ENCODE measurements at places on chromosomes 11 and 22.

GRCh38 chr11:4700436-4700820 lies 2.8 kb upstream of the OR51E2 start:
- DNase-seq, result no peak

DNA sequence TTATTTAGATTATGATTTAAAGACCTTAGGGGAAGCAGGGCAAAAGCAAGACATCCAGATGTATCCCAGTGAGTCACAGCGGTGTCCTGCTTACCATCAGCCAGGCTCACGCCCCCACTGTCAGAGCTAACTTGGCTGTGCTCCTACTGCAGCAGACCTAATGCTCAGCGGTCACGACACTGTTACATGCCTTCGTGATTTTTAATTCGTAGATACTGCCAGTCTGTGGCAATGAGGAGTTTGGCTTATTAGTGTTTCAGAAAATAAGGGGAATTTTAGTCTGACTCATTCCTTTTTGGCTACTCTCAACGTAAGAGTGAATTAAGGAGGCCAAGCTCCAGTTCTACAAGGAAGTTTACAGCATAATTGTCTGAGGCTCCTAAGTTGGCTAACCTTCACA lies 22.7 kb downstream of the EFCAB6 start:
- no peak for DNase-seq

DNA sequence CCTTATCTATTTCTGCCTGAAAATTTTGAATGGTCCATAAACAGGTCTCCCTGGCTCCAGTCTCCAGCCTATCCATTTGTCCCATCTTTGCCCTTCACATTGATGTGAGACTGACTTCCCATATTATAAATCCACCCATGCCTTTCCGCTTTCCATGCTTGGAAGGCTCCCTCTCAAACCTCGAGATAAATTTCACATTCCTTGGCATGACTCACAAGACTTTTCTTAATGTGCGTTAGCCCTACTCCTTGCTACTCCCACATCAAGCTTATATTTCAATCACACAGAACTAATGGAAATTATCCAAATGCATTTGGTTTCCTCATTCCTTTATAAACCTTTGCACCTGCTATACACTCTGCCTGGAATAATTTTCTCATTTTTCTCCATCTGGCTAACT lies 163.7 kb upstream of the NTM start:
- DNase-seq, result no peak

DNA sequence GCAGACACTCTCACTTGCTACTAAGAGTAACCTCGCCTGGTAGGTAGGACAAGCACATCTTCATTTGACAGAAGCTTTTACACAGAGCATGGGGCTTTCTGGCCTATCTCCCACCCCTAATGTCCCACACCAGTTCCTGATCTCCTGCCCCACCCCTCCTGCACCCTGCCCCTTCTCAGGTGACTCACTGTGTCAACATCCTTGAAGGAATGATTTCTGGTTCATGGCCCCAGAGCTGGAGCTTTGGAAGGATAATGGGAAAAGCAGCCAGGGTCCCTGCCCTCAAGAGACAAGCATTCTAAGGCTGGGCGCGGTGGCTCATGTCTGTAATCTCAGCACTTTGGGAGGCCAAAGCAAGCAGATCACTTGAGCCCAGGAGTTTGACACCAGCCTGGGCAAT lies 47.2 kb downstream of the LRFN4 start:
- DNase-seq, result no peak

DNA sequence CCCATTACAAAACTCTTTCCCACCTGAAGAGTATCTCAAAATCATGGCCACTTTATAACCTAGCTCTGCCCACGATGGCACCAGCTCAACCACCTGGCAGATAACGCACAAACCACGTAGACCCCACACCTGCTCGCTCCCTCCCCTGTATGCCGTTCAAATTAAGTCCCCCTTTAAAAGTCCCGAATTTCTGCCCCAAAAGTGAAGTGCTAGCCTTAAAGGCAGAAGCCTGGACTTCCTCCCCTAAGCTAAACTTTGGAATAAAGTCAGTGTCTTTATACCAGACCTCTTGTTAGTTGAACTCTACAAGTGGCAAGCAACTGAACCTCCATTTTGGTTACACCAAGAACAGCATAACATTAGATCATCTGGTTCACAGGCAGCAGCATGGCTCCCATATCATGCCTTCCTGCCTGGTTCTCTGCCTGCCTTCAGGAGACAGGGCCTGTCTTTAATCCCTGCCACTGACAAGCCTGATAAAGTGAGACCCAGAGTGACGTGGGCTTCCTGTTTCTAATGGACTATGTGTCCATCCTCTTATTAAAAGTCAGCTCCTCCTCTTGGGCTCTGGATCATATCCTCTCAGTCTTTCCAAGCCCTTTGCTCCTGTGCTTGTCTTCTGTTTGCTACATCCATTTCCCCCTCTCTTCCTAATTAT lies 32.6 kb upstream of the NNMT start:
- no peak for DNase-seq

DNA sequence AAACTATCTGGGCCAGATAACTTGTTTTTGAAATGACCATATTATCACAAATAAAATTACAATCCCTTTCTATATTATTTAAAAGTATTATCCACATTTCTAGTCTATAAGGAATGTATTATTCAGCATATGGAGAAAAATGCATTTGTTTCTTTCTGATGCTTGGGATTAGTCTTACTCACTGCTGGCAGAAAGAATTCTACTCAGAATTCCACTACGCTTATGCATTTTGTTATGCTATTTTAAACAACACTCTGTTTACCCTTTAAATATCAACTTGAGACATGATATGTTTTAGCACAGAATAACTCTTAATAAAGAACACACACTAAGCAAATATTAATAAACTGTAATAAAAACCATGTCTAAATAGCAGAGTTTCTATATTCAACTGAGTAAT lies 77.6 kb upstream of the ANO3 start:
- DNase-seq, result no peak

- peak; percentile 48 for DNase-seq
Measured at GRCh38 chr11:88231894-88232482, 56.7 kb upstream of the RAB38 start.

GRCh38 chr11:132981131-132981956 lies 551.0 kb downstream of the OPCML start:
- no peak for DNase-seq

DNA sequence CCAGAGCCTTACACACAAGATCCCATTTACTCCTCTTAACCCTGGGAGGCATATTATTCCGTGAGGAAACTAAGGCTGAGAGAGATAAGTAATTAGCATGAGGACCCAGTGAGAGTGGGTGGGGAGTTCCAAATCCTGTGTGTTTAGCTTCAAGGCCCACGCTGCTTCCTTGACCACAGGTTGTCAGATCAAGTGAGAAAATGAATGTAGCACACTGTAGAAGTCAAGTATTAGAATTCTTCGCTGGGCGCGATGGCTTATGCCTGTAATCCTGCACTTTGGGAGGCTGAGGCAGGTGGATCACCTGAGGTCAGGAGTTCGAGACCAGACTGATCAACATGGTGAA lies 3.8 kb downstream of the CYB561A3 start:
- DNase-seq, result no peak

DNA sequence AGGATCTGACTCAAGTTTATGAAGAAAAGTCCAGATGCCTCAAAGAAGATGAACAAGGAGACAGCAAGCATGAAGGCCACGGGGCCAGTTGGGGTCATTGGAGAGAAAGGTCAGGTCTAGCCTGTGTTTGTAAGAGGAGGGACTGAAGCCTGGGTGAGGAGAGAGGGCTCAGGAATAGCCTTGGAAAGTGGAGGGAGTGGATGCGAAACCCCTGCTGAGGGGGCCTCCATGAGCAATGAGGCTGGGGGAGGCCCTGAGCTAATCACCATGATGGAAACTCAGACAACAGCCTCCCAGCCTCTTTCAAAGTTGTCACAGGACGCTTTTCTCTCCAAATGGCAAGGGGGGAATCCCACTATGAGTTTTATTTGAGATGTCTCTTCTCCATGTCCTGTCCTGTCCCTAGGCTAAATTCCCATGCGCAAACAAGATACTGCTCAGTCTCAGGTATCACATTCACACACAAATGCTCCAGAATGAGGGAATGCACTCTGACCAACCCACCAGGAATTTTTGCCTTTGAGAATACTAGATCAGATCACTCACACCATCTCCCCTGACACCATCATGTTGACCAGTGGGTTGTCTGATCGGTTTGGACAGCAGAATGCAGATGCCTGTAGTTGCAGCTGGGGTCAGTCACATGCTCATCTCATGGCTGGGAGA lies 51.3 kb upstream of the TOP3B start:
- DNase-seq, result no peak

GRCh38 chr22:48369789-48370507 lies 1457.7 kb downstream of the BRD1 start:
- no peak for DNase-seq

All from NCI-H1417 (cell line).